ENCODE measurements at places on chromosomes 13 and 19.

- no peak for DNase-seq
Observed at GRCh38 chr19:47315125-47315821, 5.6 kb downstream of the C5AR1 start.

GRCh38 chr13:64528838-64529237 lies 2701.3 kb downstream of the PCDH9 start:
- no peak for DNase-seq

DNA sequence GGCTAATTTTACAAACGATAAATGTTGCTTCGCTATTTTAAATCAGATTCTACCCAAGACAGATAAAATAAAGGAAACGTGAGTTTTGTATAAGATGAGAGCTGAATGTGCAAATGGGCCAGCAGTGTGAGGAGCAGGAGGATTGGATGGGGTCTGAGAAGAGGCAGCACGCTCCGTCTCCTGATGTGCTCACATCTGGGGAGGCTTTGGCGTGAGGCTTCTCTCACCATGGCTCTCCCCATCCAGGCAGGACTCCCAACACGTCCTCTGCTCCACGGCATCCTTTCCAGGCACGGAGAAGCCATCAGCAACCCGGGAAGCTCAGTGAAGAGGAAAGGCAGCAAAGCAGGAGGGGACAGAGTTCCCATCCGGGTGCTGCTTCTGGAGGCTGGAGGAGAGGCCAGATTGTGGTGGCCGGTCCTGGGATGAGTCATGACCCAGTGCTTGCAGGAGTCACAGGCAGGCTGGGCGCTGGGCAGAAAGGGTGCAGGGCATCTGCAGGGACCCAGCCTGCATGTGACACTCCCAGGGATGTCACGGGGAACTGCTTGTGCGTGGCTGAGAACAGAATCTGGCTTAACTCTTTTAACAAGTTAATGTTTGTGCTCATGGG lies 47.5 kb downstream of the ZNF536 start:
- no peak for DNase-seq

DNA sequence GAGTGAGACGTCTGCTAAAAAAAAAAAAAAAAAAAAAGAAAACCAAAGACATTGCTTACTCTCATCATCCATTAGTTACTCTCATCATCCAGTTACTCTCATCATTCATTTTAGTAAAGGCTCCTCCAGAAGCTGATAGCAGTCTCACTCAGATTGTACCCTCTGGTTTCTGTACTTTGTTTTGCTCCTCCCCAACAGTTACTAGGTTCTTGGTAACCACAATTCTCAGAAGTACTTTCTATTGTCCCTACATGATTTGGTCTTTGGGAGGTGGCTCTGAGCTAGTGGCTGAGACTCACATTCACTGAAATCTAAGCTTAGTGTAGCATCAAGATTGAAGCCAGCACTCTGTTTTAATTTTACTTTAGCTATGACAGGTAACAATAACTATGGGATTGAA lies 14.3 kb downstream of the ERICH4 start:
- no peak for DNase-seq

- DNase-seq = no peak
Observed at GRCh38 chr13:91158017-91158395, 189.5 kb upstream of the MIR17HG start.

GRCh38 chr13:50189450-50189849 lies 174.2 kb downstream of the KCNRG start:
- no peak for DNase-seq

- no peak for DNase-seq
Observed at GRCh38 chr19:30593356-30593755, 221.2 kb downstream of the ZNF536 start.

DNA sequence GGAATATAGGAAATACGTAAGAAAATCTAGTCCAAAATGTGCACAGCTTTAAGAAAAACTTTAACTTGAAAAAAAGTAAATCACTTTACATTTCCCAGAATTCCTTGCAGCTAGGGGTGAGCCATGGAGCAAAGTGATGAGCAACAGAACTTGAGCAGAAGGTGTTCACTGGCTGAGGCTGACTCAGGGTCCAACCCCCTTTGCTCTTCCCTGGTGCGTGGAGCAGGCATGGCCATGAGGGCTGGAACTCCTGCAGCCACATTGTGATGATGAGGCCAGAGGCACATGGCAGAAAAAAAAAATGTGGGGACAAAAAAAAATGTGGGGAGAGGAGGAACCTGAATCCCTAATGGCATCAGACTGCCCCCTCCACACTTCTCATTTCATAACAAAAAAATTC lies 9.9 kb upstream of the PLA2G4C start:
- no peak for DNase-seq

DNA sequence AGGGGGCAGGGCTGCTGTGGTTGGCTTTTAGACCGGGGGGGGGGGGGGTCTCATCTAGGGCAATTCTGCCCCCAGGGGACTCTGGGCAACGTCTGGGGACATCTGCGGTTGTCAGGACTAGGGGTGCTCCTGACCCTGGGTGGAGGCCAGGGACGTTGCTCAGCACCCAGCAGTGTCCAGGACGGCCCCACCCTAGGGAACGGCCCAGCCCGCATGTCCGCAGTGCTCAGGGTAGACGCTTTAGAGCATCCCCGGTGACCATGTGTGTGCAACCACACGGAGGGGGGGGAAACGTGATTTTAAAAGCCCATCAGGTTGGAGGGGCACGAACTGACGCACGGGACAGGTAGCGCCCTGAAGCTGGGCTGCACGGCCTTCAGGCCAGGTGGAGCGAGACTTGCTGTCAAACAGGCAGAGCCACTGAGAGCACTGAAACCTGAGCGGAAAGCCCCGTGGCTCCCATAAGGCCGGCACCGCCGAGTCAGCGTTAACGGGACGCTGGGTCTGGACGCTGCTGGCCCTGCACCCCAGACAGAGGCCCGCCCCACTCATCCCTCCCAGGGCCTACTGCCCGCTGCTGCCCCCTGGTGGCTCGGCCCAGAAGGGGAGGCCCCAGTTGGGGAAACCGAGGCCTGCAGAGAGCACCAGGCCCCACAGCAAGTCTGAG lies 8.3 kb downstream of the CACTIN start:
- no peak for DNase-seq

- no peak for DNase-seq
Observed at GRCh38 chr13:98300956-98301641, 124.0 kb upstream of the RNF113B start.

Data from NCI-H524 treated with DMSO at 0.1 percent for 48 hours (cell line).